ENCODE measurements at places on chromosomes 7 and 10.

DNA sequence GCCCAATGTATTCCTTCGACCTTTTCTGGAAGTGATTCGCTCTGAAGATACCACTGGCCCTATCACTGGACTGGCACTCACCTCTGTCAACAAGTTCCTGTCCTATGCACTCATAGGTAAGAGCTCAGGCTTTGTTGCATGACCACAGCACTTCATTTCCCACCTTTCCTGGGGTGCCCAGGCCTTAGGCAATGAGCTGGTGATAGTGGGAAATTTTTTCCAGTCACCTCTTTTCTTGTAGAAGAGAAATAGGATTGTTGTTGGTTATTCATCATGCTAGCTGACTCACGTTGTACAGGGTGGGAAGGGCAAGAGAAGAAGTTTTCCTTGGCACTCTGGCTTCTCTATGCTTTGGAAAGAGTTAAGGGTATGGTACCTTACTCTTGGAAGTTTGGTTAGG, 51.4 kb upstream of the NFKB2 start:
- no peak for DNase-seq

DNA sequence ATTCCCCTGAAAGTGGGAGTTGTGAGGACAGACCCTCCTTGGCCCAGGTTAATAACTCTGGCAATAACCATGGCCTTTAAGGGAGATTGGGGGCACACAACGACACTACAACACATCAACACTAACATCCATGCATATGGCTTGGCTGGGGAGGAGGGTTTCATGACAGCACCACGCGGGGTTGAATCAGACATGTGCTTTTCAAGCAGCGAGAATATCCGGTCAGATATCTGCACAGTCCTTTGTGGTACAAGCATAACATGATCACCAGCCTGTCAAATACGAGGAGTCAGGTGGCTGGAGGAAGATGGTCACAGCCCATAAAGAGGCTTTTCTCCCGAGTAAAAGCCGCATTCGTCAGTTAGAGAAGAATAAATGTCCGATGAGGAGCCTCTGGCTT, 13.1 kb upstream of the KLRG2 start:
- no peak for DNase-seq

GRCh38 chr7:96495751-96496216, 173.9 kb upstream of the SLC25A13 start:
- DNase-seq: no peak

- DNase-seq: no peak
Measured at GRCh38 chr10:18647945-18648344, 3.4 kb downstream of the NSUN6 start.

DNA sequence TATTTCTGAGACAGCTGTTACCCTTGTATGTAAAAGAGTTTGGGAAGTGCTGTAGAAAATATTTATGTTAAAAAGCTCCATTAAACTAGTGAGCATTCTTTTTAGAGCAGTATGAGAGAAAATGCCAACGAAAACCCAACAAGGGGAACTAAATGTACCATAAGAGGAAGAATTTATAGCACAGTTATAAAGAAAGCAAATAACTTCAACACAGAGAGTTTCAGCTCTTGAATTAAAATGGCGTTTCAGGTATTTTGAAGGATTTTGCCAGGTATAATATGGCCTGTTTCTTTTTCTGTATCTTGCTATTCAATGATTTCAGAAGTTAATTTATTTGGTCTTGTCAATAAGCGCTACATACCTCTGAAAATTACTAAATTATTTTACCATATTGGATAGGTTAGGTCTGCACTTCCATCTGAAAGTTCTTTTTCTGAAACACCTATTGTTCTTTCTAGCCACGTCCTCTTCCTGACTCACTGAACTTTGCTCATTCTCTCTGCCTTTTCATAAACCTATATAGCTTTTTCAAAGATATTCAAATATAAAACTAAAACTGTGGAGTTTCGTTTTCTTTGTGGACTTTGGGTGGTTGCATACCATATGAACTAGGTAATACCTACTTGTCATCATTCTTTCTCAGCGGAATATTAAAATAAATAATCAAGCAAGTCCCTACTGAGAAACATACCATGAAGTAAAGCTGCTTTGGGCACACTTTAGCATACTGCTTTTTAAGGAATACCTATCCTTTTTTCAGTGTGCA, 136.1 kb downstream of the SEMA3A start:
- no peak for DNase-seq

Data from activated CD8-positive, alpha-beta memory T cell treated with anti-CD3 and anti-CD28 coated beads, Interleukin-2, amount 50 U/mL, for 4 hours (primary cell).